ENCODE measurements at places on chromosomes 5 and 9.
A peak's percentile ranks its signal among the peaks of the same experiment; 100 is the strongest.

- no peaks in the 10 kb centered on the region for H3K4me1 ChIP-seq
- no peak overlapping the region for H3K4me3 ChIP-seq
- no peak overlapping the region for H3K27ac ChIP-seq
- no peak for DNase-seq
- H3K27me3 ChIP-seq = no peaks in the 10 kb centered on the region
- H3K36me3 ChIP-seq = no peaks in the 10 kb centered on the region
These were observed 253.7 kb downstream of the SPOCK1 start for GRCh38 chr5:137245438-137245837.

DNA sequence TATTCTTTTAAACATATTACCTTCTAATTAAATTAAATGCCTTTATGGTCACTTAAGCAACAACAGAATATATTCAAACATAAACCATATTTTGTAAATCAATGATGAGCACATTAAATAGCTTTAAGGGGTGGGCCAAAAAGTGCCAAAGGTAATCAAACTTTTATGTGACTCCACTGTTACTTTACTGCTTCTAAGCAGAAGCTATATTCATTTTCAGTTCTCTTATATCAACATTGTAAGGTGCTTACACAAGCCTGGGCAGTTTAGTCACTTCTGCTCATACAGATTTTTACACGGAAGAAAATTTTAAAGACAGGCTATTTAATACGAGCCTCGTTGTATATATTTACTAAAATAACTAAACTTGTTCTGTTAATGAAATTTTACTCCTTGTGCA lies 29.9 kb downstream of the RFX3 start:
- H3K27me3 ChIP-seq = no peaks in the 10 kb centered on the region
- no peak overlapping the region for H3K4me3 ChIP-seq
- H3K27ac ChIP-seq = no peak overlapping the region
- H3K36me3 ChIP-seq = no peaks in the 10 kb centered on the region

DNA sequence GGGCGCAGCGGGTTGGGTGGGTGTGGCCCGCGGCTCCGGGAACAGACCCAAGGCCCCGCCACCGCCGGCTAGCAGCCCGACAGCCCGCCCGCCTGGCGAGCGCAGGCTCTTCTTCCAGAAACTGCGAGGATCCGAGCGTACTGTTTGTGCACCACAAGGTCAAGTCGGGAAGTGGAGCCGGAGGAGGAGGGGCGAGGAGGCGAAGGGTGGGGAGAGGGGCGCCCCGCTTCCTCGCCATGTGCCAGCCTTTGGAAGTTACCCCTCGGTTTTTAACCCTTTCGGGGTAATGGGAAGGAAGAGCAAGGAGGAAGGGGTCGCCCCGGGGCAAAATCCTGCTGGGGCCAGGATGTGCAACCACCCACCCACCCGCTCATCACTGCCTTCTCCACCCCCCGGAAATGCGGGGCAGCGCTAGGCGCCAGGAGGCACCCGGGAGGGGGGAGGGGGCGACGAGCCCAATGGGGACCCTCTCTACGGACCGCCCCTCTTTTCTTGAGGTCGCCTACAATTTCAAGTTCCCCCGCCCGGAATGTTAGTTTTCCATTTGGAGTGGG lies 1.1 kb upstream of the JADE2 start:
- H3K4me1 ChIP-seq = peaks cover 23% of the 10 kb centered on the region
- no peaks in the 10 kb centered on the region for H3K36me3 ChIP-seq
- peak; percentile 67 for DNase-seq
- H3K27ac ChIP-seq = peak overlapping the region; percentile 97
- H3K27me3 ChIP-seq = no peaks in the 10 kb centered on the region

DNA sequence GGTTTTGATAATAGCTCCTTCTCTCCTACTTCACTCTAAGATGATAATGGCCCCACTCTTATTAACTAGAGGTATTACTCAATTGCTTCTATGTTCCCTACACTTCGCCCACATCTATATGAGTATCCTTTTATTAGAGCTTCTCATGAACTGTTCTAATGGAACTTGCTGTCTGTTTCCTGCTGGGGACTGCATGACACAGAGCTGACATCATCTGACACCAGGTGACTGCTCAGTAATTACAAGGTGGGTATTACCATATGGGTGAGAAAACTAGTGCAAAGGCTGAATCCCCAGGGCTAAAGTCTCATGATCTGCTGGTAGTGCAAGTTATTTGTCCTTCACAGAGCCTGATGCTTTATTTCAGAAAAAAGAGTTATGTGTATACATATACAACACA lies 146.2 kb upstream of the PLCXD3 start:
- no peaks in the 10 kb centered on the region for H3K4me1 ChIP-seq
- H3K4me3 ChIP-seq = no peak overlapping the region
- H3K36me3 ChIP-seq = no peaks in the 10 kb centered on the region
- H3K27me3 ChIP-seq = no peaks in the 10 kb centered on the region
- H3K27ac ChIP-seq = no peak overlapping the region
- no peak for DNase-seq

GRCh38 chr9:27433631-27434325 lies 90.3 kb upstream of the IFNK start:
- no peaks in the 10 kb centered on the region for H3K36me3 ChIP-seq
- DNase-seq = no peak
- no peaks in the 10 kb centered on the region for H3K27me3 ChIP-seq
- no peaks in the 10 kb centered on the region for H3K4me1 ChIP-seq
- H3K27ac ChIP-seq = no peak overlapping the region
- H3K4me3 ChIP-seq = no peak overlapping the region

DNA sequence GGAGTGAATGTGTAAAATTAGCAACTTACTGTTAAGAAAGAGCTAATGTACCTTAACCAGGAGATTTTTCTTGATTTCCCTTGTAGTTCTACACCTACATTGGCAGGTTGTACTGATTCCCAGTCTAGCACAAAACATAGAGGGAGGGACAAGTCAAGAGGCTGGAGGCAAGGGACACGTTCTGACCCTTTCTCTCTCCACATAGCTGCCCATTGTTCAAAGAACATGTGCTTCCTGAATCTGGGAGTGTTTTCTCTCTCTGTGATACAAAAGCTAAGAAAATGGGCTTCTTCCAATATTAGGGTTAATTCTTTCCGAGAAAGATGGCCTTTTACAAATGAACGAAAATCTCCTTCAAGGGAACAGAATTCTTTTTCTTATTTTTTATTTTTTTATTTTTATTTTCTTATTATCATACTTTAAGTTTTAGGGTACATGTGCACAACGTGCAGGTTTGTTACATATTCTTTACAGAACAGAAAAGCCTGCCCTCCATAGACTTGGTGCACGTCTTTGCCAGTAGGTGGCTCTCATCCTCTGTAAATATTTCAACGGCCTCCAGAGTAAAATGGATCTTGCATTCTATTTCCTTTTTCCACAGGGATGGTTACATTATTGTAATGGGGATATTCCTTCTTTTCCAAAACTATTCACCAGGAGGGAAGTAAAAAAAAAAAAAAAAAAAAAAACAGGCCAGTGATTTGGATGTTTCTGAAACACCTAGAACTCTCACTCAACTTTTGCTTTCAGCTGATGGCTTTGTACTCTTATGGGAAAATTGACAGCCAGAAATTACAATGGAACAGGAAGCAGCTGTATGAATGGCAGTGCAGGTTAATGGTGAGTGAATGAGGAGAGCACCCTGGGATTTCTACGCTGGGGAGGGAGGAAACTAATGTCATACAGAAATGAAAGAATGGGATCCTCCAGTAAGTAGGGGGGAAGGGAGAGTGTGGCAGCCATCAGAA lies 13.1 kb upstream of the IFNA5 start:
- H3K27me3 ChIP-seq = no peaks in the 10 kb centered on the region
- no peak overlapping the region for H3K4me3 ChIP-seq

- no peaks in the 10 kb centered on the region for H3K4me1 ChIP-seq
- no peaks in the 10 kb centered on the region for H3K36me3 ChIP-seq
- DNase-seq = no peak
- no peak overlapping the region for H3K27ac ChIP-seq
- H3K27me3 ChIP-seq = no peaks in the 10 kb centered on the region
These were observed 565.3 kb upstream of the ZNF608 start for GRCh38 chr5:125311743-125312142.

DNA sequence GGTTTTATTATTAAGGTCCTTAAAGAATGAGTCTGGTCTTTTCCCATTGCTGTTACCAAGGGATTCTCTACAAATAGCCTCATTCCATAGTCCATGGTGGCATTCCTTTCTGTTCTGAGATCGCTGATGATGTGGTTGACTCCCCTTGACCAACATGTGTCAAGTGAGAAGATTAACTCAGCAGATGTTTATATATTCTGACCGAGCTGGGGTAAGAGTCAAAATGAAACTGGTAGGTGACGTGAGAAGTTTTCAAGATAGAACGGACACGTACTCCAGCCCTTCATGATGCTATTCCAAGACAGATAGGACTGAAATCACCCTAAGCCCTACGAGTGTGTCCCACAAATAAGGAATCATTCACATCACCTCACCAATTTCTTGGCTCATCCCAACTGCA lies 155.5 kb upstream of the WWC1 start:
- DNase-seq = no peak
- H3K4me1 ChIP-seq = no peaks in the 10 kb centered on the region
- H3K27me3 ChIP-seq = no peaks in the 10 kb centered on the region
- no peak overlapping the region for H3K4me3 ChIP-seq

DNA sequence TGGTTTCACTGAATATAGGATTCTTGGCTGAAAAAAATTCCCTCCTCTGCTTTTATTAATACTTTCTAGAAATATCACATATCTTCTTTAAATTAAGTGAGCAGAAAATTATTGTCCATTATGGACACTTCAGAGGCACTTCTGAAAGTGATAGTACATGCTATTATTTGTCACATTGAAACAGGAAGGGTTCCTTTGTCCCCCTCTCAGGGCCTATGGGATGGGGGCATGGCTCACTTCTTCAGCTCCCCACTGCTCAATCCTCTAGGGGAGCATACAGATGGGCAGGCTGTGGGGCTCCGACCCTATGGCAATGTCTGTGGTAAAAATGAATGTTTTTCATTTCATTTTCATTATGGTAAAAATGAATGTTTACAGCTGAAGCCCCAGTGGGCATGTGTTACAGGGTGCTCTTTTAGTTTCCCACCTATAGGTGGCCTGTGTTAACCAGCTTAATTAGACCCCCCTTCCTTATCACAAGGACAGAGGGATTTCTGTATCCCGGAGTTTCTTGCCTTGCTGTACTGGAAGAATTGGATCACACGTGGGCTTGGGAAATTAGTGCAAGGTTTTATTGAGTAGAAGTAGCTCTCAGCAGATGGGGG lies 1225.2 kb downstream of the PTPRD start:
- H3K4me3 ChIP-seq = no peak overlapping the region
- H3K4me1 ChIP-seq = no peaks in the 10 kb centered on the region
- no peak for DNase-seq
- no peaks in the 10 kb centered on the region for H3K27me3 ChIP-seq
- H3K27ac ChIP-seq = no peak overlapping the region

GRCh38 chr9:81586786-81587185 lies 102.6 kb downstream of the TLE1 start:
- H3K4me3 ChIP-seq = no peak overlapping the region
- H3K27ac ChIP-seq = no peak overlapping the region
- H3K36me3 ChIP-seq = no peaks in the 10 kb centered on the region
- no peaks in the 10 kb centered on the region for H3K4me1 ChIP-seq

DNA sequence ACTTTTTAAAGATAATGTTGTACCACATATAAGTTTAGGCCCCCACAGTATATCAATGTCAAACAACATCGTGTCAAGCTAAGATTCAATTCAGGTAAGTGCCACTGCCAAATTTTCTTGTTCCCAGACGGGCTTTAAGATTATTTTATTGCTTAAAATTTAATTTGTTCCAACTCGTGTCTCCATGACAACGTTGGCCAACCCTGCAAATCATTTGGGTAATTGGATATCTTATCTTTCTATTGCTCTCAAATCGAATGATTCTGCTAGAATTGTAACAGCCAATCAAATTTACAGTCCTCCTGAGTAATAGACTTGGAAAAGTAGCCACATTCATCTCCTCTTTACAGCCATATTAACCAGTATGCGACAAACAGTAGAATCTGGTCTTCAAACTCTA lies 19.5 kb downstream of the TLE1 start:
- H3K4me1 ChIP-seq = no peaks in the 10 kb centered on the region
- no peaks in the 10 kb centered on the region for H3K36me3 ChIP-seq
- no peak overlapping the region for H3K4me3 ChIP-seq
- H3K27ac ChIP-seq = no peak overlapping the region
- no peak for DNase-seq

- H3K4me3 ChIP-seq = no peak overlapping the region
- no peaks in the 10 kb centered on the region for H3K4me1 ChIP-seq
- no peaks in the 10 kb centered on the region for H3K36me3 ChIP-seq
- H3K27ac ChIP-seq = no peak overlapping the region
These were observed 62.3 kb upstream of the JAK2 start for GRCh38 chr9:4922730-4923129.

DNA sequence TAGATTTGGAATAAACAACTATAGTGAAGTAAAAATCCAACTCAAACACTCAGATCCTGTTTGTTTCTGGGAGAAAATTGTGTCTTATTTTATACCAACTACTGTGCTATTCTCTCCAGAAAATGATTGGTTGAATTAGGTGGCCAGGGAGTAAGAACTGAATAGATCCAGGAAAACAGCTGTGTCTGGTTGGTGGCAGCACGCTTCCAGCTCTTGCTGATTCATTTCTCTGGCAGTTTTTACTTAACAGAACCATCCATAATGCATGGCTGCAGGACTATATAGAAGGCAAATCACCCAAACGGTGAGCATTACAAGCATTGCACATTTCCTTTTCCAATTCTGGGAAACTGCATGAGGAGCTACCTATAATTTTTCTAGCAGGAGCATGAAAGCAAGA lies 29.5 kb downstream of the DMAC1 start:
- H3K27me3 ChIP-seq = no peaks in the 10 kb centered on the region
- DNase-seq = no peak
- H3K27ac ChIP-seq = no peak overlapping the region
- no peaks in the 10 kb centered on the region for H3K4me1 ChIP-seq
